ENCODE measurements at places on chromosomes 4 and X.

DNA sequence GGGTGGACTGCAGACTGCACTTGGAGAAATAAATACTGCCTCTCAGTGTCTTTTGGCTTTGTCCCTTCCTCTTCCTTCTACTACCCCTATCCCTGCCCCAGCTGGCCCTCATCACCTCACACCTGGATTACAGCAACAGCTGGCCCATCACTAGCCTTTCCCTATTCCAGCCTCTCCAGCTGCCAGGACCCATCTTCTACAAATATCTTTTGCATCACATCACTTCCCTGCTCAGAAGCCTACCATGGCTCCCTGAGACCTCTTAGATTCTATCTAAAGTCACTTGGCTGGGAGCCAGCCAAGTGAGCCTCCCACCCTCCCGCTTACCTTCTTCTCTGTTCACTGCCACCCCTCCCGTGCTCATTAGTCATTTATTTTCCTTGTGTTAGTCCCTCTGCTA is 66.8 kb downstream of the TSC22D3 start:
- DNase-seq = no peak

DNA sequence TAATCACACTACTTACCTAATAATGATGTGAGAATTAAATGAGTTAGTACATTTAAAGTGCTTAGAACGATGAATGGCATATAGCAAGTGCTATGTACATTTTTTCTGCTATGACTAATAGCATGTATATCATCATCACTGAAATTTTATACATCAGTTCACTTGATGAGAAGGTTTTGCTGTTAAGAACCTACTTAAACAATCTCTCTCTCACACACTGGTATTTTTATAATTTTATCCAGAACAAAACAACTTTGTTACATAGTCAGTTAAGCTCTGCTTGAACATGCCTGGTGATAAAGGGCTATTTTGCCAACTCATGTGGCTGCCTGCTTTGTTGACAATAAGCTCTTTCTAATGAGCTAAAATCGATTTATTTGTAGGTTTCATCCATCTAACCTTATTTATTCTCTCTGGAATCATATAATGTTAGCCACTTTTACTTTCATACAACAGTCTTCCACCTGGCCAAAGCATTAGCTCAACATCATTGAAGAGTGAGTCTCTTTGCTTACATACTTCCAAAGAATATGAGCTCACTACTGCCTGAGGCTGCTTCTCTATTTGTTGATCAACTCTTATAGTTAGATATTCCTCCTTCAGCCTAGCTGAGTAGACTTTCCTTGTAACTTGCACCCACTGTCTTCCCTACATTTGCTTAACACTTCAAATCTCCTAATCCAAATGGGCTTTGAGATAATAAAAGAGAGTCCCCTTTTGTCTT is 372.7 kb upstream of the BOD1L1 start:
- no peak for DNase-seq

DNA sequence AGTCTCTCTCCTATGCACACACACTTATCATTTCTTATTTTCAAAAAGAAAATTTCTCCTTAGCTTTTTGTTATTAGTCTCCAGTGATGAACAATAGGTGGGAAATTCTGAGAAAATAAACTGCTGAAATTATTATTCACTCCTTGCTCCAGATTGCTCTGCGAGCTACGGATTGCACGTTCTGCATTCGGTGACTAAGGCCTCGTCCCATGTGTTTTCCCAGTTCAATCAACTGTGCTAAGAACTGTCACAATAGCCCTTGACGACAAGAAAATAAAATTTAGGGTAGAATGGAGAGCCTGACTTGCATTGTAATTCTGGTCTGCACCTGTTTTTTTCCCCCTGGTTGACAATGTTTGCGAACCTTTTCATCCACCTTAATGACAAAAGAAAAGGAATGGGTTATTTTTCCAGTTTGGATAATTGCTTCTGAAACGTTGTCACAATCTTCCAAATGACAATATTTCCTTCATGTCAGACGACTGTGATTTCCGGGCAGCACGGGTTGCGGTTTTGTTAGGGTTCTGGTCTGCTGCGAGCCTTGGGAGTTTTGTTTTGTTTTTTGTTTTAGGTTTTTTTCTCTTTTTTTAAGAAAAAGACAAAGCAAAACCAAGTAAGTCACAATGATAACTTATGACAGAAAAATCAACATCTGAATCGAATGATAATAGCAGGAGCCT is 124.5 kb upstream of the NOCT start:
- DNase-seq = no peak

DNA sequence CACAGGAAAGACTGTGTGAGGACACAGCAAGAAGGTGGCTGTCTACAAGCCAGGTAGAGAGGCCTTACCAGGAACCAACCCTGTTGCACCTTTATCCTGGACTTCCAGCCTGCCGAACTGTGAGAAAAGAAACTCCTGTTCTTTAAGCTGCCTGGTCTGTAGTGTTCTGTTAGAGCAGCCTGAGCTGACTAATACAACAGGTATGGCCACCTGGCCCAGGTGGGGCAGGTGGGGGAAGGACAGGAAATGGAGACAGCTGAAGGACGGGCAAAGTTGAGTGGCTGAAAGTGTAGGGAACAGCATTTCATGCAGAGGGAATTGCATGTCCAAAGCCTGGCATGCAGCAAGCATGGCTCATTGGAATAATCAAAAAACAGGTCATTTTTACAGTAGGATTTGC is 35.1 kb downstream of the CYTL1 start:
- no peak for DNase-seq

- DNase-seq = no peak
These were observed 80.7 kb upstream of the EOLA2 start for GRCh38 chrX:150018931-150019361.

DNA sequence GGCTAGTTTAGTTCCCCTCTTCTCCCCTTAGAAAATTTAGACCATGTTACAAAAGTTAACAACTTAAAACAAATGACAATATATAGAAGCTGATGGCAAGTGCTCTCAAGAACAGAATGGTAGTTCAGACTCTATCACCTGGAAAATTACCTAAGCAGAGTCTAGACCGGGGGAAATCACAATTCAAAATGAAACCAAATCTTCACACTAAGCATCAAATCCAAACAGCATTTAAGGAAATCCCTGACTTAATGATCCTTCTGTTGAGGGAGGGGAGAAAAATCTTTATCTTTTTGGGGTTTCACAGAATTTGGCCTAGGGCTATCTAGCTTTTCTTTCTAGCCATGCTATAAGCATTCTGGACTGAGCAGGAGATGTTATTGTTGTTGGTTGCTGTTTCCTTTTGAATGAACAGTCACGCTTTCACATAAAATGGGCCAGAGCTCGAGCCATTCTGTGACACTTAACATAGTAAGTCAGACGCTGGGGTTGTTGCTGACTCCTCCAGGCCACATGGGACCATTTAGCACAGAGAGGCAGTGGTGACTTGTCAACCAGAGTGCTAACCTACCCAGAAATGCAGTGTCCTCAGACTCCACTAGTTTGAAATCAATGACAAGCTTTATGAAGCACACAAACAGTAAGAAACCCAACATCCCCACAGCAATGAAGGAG is 16.0 kb upstream of the LSM6 start:
- DNase-seq = no peak

- DNase-seq = no peak
These were observed 238.1 kb upstream of the GPC4 start for GRCh38 chrX:133653358-133653757.

- DNase-seq = no peak
These were observed 735 bp upstream of the CHRDL1 start for GRCh38 chrX:110796407-110796697.

DNA sequence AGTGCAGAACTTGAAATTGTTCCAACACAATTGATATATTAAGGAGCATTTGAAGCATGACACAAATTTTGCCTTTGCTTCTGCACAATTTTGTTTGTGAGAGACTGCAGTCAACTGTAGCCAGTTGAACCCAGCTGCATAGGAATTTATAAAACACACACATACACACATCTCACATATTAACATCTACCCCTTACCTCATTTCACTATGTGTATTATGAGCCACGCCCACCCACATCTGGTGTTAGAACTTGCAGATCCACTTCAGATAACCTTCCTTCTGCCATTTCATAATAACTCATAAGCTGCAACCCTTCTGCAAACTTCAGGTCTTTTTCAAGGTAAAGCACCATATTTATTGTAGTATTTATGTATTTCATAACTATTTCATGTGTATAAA is 188.1 kb upstream of the WDFY3 start:
- no peak for DNase-seq

- no peak for DNase-seq
These were observed 129.6 kb upstream of the RASGEF1B start for GRCh38 chr4:81601358-81601694.

DNA sequence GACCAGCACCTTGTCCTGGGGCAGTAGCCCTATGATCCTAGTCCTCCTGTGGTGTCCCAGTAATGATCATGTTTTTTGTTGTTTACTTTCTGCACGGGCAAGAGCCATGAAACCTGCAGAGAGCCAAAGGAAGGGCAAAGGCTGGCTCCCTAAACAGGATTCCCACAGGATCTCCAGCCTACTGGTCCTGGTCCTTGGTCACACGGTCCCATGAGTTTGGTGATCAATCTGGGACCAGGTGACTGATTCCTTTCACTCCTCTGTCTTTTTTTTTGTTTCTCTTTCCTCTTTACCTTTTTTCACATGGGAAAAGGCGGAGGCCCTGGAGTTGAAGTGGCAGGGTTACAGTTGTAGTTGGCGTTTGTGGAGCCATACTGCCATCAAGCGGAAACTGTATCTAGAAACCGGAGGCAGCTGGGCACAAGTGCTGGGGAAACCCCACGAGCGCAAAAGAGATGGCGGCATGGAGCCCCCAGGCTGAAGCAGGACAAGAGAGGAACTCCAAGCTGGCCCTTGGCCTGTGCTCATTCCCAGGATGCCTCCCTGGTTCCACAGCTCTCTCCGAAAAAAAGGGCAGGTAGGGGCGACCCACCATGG is 34.6 kb downstream of the NBDY start:
- peak; percentile 27 for DNase-seq

DNA sequence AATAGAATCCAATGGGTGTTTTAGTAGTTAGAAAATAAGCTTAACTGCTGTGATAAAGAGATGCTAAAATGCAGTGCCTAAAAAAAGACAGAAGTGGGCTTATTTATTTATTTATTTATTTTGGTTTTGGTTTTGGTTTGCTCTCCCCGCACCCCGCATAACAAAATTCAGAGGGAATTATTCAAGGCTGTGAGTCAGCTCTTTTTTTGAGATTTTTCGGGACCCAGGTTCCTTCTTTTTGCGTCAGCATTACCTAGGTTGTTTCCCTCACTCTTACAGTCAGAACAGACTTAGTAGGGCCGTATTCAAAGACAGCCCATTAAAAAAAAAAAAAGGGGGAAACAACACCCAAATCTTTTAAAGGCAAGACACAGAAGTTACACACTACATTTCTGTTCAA is 1495.5 kb upstream of the ADGRL3 start:
- DNase-seq = no peak

- DNase-seq = no peak
These were observed 9.7 kb upstream of the CDKN2AIP start for GRCh38 chr4:183434666-183435190.

GRCh38 chrX:43373032-43373431 is 283.1 kb upstream of the MAOA start:
- DNase-seq = no peak
